ENCODE measurements at places on chromosomes 2 and 18. TPM values are rescaled to one million over a fixed set of nuclear protein-coding genes. Genes with fewer than 3 reads are reported as not detected.

- H3K27ac ChIP-seq = peak overlapping the region; percentile 96
- H3K36me3 ChIP-seq = no peaks in the 10 kb centered on the region
- H3K4me1 ChIP-seq = peaks cover 10% of the 10 kb centered on the region
- peak; percentile 48 for DNase-seq
These were observed 1.6 kb downstream of the CRIM1 start for GRCh38 chr2:36356990-36357846.

DNA sequence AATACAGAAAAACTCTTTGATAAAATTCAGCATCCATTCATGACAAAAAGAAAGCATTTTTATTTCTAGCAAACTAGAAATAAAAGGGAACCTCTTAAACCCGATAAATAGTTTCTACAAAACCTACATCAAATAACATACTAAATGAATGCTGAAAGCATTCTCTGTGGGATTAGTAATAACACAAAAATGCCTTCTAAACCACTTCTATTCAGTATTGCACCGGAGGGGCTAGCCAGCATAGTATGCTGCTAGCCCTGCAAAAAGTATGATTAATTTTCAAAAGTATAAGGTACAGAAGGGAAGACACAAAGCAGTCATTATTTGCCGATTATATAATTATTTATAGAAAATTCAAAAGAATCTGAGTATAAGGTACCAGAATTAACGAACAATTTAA lies 145.2 kb downstream of the DTNB start:
- H3K4me1 ChIP-seq = no peaks in the 10 kb centered on the region
- no peaks in the 10 kb centered on the region for H3K36me3 ChIP-seq
- H3K27ac ChIP-seq = no peak overlapping the region
- DNase-seq = no peak

DNA sequence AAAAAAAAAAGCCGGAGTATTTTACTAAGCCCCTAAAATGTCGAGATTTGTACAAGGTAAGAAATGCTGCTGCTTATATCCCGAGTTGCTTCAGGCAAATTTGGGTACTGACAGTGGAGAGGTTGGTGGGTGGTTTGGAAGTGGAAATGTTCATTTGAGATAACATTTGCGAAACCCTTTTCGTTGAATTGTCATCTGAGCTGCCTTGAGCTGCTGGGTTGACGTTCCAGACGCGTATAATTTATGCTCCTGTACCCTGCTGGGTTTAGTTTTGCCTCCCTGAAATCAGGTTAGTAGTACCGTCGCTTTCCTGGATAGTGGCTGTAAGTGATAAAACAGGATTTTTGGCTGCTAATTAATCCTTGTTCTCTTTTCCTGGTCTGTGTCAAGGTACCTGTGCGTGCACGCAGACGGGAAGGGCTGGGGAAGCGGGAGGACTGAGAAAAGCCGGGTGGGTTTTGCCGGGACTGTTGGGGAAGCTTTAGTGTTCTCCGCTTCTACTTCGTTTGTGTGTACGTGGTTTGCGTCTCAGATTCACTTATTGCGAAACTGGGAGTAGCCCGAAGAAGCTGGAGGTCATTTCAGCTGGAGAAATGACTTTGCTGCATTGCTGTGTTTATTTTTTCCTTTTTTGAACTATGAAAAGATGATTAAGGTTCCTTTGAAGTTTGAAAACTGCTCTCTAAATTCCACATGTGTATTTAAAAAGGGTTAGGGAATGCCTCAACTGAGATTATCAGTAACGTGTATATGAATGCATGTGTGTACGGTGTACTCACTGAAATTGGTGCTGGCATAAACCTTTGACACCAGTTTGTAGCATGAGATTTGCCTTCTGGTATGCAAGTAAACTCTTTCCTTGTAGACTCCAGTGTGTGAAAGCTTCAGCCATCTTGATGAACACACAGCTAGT lies 709 bp downstream of the UGP2 start:
- H3K4me3 ChIP-seq = peak overlapping the region; percentile 99
- H3K36me3 ChIP-seq = no peaks in the 10 kb centered on the region
- no peaks in the 10 kb centered on the region for H3K4me1 ChIP-seq
- H3K27ac ChIP-seq = peak overlapping the region; percentile 97
- DNase-seq = peak; percentile 54

- H3K4me1 ChIP-seq = no peaks in the 10 kb centered on the region
- no peaks in the 10 kb centered on the region for H3K36me3 ChIP-seq
- no peaks in the 10 kb centered on the region for H3K27me3 ChIP-seq
- no peak overlapping the region for H3K4me3 ChIP-seq
These were observed 90.6 kb downstream of the GLI2 start for GRCh38 chr2:120826260-120826648.

DNA sequence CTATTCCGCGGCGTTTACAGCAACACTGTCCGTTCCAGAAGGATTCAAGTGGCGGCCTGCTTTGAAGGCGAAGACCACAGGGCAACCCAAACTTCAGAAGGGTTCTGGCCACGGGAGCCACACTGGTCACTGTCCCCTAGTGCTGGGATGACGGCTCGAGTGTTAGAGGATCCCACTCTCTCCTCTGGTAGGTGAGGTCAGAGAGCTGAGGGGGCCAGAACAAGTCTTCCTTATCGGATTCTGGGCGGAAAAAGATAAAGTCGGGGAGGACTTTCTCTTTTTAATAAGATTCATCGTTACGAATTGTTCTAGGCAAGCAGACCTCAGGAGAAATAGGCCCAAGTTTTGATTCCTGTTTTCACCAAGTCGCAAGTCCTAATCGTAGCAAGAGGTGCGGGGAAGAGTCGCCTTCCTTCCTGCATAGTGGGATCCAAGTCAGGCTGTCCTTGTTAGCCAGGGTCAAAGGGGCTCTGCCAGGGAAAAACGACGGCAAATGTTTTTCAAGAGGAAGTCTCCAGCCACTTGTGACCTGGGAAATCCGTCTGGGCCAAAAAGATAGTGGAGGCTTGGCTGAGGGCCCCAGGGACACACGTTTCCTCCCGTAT lies 864 bp upstream of the MYL12A start:
- H3K4me3 ChIP-seq = peak overlapping the region; percentile 99
- H3K4me1 ChIP-seq = peaks cover 6% of the 10 kb centered on the region

DNA sequence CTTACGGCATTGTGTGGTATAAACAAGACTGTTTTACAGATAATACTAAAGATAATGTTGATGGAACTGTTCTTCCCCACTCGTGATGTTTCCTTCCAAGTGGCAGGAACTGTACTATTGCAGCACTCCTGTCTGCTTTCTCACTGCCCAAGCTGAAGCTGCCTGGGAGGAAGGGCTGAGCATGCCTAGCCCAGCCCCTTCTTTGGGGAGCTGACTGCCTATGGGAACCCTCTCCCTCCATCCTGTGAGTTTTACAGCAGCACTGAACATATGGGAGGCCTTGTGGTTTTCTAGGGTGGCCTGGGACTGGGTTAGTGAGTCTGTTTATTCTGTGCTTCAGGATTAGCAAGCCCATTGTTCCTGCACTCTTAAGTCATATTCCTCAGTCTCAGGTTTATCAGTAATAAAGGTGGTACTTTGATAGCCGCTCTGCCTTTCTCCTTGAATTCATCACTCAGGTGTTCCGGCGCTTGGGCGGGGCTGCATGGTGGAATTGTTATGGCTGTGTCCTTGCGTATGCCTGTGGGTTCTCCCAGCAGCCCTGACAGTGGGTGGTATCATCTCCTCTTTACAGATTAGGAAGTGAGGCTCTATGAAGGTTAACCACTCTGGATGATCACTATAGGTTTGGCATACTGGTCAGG lies 379.7 kb downstream of the PTPRM start:
- no peaks in the 10 kb centered on the region for H3K4me1 ChIP-seq
- H3K27me3 ChIP-seq = no peaks in the 10 kb centered on the region
- H3K4me3 ChIP-seq = peak overlapping the region; percentile 16
- peak overlapping the region; percentile 80 for H3K27ac ChIP-seq
- DNase-seq = no peak

IL1F10 gene
- not detected for total RNA-seq

FEV gene
- not detected for total RNA-seq
